ENCODE measurements at places on chromosomes 7 and 10.

GRCh38 chr7:18313965-18314364 lies 181.6 kb upstream of the HDAC9 start:
- no peak for DNase-seq

DNA sequence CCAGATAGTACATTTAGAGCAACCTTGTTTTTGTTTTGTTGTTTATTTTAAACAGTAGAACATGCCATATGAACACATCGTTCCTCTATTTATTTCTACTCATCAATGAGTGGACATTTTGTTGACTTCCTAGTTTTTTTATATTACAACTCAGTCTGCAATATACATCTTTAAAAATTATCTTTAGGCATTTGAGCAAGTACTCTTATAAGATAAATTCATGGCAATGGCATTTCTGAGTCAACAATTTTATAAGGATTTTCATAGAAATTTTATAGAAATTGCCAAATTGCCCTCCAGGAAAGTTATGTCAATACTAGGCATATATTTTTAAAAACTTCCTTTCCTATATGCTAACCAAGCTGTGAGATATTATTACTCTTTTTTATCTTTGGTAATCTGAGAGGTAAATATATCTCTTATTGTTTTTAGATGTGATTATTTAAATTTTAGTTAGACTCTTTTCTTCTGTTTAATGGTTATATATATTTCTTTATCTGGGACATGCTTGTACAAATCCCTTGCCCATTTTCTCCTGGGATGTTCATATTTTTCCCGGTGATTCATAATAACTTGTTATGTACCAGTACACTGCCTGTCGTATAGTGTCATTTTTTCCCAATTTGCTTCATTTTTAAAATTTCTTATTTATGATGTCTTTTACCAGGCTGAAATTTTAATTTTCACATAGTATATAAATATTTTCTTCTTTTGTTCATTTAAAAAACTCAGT lies 50.5 kb downstream of the FZD1 start:
- DNase-seq = no peak

DNA sequence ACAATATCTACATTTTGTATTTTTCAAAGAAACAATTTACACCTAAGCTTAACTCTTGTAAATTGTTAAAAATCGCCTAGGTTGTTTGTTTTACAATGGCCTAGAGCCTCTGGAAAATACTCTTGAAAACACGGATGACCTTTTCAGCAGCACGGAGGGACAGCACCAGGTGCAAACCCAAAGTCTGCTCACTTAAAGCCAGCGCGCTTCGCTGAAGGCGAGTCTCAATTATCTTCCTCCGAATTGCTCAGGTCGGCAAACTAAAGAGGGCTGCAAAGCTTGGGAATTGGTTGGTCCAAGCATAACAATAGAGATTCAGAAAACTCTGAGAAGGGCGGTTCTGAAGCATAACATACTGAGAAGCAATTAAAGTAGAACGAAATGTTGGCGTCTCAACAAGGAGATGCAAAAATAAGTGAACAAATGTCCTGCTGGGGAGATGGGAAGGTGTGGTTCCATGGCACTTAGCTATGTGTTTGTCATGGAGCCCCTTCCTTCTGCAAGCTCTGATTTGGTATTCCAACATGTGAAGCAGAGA lies 139.9 kb upstream of the PITRM1 start:
- DNase-seq = no peak

DNA sequence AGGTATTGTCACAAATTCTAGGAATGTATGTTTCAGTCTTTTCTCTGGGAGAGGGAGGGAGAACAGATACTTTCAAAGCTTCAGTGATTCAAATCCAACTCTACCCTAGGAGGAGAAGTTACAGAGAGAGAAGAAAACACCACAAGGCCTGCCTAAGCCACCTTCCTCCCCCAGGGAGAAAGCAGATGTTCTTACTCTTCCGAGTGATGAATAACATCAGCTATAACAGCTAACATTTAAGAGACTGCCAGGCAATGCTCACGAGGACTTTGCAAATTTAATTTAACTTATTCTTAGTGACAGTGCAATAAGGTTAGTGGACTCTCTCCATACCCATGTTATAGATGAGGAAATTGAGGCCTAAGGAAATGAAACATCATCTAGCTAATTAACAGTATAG lies 36.8 kb downstream of the TAS2R41 start:
- no peak for DNase-seq

DNA sequence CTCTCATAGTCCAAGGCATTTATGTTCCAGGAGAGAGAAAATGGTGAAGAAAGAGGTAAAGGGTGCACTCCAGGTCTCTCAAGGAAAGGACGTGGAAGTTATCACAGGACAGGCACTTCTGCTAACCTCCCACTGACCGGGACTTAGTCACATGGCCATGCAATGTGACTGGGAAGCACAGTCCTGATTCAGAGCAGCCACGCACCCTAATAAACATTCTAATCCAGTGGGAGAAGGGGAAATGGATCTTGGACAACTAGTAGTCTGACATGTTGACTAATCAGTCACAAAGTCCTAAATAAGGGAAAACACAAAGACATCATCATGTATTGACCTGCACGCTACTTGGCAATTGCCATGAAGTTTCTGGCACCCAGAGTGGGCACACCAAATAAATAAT lies 417.5 kb upstream of the ZMIZ1 start:
- DNase-seq = no peak

DNA sequence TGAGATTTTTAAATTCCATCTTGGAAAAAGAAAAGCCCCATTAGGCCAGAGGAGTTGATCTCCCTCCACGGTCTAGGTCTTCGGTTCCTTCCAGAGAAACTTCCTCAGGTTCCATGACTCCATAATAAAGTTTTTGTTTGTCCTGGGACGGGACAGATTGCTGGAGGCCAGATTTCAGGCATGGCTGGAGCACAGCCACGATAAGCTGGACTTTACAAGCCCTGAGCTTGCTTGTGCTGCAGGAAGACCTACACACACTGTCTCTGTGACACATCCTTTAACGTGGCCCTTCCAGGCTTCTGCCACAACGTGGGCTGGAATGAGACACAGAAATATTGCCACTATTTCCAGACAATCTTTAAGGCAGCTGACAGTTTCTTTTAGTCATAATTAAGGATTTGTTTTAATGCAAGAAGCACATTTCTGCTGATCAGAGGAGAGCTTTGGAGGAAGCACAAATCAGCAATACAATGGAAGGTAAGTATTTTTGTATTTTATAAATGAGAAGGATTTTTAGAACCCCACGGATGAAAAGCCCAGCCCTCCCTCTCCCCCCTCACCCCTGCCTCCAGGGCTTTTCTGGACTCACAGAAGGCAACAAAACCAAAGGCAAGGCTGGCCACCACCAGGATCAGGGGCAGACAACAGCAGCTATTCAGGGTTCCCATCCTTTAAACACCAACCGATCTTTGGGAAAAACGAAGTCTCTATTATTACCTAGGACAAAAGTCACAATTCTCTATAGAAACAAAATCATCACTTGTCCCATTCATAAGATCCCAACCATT lies 6.5 kb downstream of the CTBP2 start:
- no peak for DNase-seq
